Hepatocyte (in vitro differentiated cells): ENCODE measurements at places on chromosomes 2 and 18.
A peak's percentile ranks its signal among the peaks of the same experiment; 100 is the strongest.

DNA sequence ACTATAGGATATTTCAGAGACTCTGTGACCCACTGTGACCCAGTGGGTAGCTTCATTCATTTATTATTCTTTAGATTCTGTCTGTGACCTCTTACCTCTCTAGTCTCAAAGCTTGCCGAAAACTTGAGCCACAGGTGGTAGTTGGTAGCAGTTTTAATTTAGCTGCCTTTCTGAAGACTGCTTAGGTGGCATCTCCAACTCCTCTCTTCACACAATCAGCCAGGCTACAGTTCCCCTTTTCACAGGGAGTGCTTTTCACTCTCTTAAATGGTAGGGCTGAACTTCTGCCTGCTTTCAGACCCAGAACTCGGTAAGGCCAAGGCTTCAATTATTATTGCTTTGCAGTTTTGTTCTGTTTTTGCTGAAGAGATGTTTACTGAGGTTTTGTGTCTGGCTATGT lies 349.6 kb downstream of the ARL6IP6 start:
- DNase-seq = no peak

DNA sequence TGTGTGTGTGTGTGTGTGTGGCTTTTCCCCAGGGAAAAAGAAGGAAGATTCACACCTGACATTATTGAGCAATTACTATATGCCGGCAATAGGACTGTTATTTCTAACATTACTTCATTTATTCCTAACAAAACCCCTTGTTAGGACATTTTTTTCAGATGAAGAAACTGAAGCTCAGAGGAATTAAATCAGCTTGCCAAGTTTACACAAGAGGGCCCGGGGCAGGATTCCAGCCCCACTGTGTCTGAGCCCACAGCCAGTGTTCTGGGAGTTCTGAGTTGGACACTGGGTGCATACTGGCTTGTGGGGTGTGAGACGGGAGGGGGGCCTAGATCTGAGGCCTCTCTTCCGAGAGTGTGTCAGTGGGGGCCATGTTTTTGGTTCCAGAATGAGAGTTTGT lies 9.9 kb downstream of the TOGARAM2 start:
- no peak for DNase-seq

- no peak for DNase-seq
These were observed 137.7 kb upstream of the MSH6 start for GRCh38 chr2:47645246-47645645.

- DNase-seq = peak; percentile 94
These were observed at the start of gene RAB11FIP5 for GRCh38 chr2:73112913-73113854. Gene RAB11FIP5 (minus strand): TSS chr2:73112948. CDS start chr2:73112777, 171 bp downstream.

GRCh38 chr18:35138773-35139172 lies 97.6 kb downstream of the MAPRE2 start:
- no peak for DNase-seq

- DNase-seq = no peak
These were observed 33.7 kb upstream of the RNF152 start for GRCh38 chr18:61926532-61926931.

DNA sequence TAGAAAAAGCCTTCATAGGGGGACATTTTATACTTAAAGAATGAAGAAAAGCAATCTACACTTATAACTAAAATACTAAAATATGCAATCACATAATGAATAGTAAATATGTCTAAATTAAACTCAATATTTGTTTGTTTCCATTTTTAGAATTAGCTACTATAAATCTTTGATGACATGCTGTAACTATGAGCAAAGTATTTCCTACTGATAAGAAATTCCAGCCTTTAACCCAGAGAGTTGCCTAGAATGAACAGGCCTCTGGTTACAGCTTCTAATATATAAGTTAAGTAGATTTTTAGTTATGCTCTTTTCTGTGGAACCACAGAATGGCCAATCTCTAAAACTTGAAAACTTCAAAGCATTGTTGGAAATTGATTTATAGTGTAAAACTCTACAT lies 1465.6 kb upstream of the ZEB2 start:
- DNase-seq = no peak

- no peak for DNase-seq
These were observed 145.0 kb downstream of the UBE2E3 start for GRCh38 chr2:181125359-181125758.

GRCh38 chr2:160267692-160268091 lies 67.6 kb upstream of the ITGB6 start:
- no peak for DNase-seq

DNA sequence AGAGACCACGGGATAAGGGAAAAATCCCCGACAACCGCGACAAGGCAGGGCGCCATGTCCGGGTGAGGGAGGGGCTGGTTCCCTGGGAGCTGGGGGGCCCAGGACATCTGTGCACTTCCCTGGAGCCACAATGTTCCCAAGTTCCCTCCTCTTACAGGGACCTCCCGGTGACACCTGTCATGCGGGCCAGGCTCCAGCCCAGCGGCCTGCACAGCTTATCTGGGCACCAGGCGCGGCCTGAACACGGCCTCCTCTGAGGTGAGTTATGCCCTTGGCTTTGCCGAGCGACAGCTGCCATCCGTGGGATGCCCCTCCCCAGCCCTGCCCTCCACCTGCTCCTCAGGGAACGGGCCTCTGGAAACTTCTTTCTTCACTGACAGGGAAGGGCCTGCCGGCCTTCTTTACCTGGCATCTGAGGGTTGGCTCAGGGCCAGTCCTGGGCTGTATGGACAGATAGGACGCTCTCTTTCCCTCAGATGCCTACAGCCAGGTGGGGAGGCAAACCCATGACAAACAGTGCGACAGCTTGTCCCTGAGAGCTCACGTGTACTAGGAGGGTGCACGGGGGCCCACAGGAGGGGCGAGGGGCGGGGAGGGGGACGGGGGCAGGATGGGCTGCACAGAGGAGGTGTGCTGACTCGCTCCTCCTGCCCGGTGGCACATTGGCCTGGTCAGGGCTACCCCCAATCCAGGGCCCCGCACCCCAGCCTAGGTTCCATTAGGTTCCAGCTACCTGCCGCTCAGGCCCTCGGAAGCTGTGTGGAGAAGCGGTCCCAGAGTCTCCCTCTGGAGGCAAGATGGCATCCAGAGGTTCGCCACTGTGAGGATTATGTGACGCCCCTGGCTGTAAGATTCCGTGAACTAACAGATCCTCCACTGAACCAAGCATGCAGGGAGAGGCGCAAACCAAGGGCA lies 34.9 kb upstream of the HPCAL1 start:
- DNase-seq = no peak

DNA sequence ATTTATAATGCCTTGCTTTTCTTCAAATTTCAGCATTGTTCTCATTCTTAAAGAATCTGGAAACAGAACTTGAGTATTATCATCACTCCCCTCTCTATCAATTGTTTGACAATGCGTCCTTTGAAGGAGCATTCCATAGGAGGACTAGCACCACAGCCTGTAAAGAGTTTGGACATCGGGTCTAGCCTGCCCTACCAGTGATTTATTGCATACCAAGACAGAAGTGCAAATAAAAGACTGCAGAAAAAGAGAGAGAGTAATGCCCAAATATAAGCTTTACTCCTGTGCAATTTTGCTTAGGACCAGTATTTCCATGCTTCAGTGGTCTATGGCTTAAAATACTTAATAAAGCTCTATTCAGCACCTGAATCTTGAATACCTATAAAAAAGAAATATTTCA lies 55.4 kb upstream of the MAP2 start:
- no peak for DNase-seq

GRCh38 chr2:61705625-61706024 lies 148.2 kb downstream of the FAM161A start:
- no peak for DNase-seq

DNA sequence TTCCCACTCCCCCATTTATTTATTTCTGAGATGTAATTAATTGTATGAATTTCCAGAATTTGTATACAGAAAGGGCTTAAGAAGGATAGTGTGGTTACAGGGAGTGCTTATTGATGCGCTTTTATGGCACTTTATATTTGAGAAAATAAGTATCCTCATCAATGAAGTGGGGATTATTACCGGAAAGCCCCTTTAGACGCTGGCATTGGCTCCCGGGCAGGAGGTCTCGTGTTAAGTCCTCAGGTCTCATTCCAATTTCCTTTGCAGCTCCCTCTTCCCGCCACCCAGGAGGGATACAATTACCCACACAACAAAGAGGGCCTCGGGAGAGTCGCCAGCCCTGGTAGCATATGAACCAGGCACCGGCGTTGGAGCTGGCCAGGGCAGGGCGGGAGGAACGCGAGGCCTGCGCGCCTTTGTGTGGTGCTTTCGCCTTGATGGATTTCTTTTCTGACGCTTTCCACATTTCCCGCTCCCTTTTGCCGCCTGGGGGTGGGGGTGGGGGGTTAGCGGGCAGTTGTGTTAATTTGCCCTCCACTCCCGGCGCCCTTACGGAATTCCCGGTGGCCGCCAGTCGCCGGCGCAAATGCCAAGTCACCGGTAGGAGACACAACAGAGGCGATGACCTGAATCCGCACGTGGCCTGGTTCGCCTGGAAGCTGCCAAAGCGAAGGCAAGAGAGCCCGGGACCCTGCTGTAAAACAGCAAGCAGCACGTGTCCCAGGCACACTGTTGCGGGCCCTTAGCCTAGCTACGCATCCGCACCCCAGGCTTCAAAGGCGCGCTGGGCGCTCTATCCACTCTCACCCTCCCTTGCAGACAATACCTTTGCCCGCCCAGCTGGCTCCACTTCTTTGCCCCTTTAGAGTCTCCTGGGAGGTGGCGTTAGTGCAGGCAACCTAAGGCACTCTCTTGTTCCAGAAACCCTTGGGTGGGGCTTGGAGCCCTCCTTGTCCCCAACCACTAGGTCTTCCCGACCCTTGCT lies 3.3 kb downstream of the GAD1 start:
- no peak for DNase-seq

- no peak for DNase-seq
These were observed 16.0 kb upstream of the E2F6 start for GRCh38 chr2:11481789-11482472.

DNA sequence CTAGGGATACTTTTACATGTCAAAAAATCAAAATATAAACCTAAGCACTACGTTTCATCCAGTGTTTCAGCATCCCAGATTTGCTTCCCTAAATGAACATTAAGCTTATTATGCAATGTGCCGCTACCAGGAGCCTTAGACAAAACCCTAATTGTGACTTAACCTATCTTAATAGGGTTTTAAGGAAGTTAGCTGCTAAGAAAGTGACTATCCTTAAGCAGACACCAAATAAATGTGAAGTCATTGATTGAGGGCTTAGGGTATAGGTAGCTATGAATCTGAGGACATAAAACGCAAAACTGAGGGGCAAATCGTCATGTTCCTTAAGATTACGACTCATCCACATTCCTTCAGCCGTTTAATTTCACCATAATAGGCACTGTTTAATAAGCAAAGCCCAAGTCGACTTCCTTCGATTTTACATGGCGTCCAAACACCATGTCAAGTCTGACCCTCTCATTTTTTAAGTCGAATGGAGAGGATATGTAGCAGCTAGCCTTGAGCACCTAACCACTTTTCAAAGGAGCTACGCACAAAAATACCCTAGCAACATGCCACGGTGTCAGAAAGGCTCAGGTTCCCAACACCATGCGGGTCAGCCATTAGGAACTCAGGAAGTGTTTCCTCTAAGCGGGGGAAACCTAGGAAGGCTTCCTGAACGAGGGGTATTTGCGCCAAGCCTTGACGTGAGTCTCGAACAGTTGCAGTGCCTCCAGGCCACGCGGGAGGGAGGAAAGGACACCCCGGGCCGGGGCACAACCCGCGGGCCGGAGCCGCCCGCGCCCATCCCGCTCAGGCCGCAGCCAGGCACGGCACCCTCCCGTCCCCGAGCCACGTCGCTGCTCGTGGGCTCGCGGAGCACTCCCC lies 1.0 kb downstream of the HDLBP start:
- DNase-seq = no peak

DNA sequence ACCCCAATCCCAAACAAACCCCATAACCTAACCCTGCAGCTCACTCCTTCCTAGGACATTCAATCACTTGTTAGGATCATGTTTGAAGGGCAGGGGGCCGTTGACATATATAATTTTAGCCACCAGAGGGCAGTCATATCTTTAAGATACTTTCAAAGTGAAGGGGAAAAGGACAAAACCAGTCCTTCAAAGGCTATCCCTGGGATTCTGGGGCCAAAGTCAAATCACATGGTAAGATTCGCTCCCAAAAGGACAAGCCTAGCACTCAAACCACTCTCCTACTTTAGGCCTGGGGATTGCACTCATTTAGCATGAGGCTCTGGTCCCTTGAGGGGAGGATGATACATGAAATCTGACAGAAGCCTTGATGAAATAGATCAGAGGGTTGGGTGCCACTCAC lies 44.6 kb downstream of the HAUS1 start:
- peak; percentile 75 for DNase-seq

DNA sequence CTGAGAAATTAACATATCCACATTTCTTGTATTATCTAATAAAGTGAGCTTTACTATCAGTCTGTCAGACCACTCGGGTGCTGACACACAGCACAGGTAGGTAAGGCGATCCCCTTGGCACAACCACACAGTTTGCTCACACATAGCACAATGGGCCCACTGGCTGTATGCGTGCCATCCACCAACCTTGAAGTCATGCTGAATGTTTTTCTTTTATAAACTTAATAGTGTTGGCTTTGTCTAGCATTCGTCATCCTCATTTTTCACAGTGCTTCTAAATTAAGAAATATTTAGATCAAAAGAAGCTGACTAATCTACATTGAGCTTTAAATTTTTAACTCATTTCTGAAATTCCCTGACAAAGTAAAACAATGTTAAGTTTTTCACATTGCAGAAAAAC lies 50.0 kb upstream of the PAPOLG start:
- no peak for DNase-seq

DNA sequence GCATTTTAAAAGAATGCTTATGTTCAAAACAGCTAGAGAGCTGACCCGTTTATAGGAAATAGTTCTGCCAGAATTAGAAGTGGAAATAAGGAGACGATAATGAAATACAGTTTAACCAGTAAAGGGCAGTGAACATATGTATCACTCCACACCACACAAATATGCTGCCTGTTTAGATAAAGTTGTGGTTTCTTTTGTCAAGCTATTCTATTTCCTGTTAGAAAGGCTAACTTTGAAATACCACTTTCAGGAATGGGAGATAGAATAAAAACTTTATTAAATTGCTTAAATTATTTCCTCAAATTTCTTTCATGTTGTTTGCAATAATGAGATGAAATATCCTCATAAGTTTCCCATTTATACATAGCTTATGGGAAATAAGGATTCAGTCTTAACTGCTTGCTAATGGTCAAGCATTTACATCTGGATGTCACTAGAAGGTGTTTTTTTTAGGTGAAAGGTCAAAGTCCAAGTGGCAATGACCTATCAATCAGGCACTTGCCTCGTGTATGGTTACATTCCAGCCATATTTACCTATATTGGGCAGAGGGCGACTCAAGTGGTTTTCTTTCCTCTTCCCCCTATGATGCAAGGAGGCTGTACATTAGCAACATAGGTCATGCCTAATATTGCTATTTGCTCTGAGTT lies 148.9 kb downstream of the ZEB2 start:
- DNase-seq = no peak
